G401 (cell line): ENCODE measurements at places on chromosomes 5 and 9. TPM values are rescaled to one million over a fixed set of nuclear protein-coding genes. Genes with fewer than 3 reads are reported as not detected.
A peak's percentile ranks its signal among the peaks of the same experiment; 100 is the strongest.

The GMCL2 gene
- 0.03 TPM in 1 of 2 replicates, not detected in the other for total RNA-seq

- DNase-seq = no peak
Measured at GRCh38 chr5:179530069-179530998, 20.0 kb upstream of the RUFY1 start.

DNA sequence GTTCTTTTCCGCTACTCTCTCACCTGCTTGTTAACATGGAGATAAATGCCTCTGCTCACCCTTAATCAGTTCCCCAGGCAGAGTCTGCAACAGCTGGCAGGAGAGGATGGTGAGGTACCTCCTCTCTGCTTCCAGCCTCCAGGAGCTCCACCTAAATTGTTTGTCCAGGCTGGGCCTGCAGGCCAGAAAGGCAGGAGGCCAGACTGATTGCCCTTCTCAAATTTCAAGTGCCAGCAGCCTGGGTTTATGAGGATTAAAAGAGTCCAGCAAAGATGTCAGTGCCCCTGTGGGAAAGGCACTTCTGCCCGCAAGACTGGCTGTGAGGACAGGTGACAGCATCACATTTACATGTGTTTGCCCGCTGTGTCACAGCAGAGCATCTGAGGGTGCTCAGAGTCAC is 19.8 kb downstream of the CORO2A start:
- peak; percentile 50 for DNase-seq

DNA sequence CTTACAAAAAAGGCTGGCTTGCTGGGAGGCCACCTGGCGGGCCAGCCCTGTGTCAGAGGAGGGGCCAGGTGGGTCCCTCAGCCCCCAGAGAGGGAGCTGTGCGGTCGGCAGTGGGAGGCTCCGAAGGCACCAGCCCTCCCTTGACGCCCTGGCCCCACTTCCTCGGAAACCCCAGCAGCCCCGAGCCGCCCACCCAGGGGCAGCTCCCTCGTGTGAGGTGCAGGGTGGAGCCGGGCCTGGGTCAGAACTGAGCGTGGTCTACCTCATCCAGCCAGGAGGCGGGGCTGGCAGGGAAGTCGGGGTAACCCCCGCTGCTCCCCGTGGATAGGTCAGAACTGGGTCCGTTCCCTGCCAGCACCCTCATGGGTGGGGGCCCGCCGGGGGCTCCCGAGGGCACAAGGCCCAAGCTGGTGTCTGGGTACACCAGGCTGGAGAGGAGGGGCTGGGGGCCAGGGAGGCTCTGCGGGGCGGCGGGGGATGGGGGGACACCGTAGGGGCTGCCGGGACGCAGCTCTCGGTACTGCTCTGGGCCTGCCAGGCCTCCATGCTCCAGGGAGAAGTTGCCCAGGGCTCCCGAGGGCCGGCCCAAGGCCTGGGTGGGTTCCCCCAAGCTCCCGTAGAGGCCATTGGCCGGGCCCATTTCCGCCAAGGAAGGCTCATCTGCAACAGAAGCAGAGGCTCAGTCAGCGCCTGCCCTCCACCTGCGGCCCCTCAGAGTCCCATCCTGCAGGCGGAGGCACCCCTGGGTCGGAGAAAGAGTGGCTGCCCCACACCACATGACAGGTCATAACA is 7.6 kb downstream of the LHX3 start:
- DNase-seq = no peak

DNA sequence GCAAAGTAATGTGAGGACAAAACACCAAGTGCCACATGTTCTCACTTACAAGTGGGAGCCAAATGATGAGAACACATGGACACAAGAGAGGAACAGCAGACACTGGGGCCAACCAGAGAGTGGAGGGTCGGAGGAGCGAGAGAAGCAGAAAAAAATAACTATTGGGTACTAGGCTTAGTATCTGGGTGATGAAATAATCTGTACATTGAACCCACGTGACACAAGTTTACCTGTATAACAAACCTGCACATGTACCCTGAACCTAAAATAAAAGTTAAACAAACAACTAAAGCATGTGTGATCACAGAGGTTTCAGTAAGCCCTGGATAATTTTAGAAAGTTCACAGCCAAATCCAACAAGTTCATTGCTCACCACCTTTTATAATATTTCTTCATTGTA is 160.1 kb downstream of the TENT4A start:
- DNase-seq = no peak

DNA sequence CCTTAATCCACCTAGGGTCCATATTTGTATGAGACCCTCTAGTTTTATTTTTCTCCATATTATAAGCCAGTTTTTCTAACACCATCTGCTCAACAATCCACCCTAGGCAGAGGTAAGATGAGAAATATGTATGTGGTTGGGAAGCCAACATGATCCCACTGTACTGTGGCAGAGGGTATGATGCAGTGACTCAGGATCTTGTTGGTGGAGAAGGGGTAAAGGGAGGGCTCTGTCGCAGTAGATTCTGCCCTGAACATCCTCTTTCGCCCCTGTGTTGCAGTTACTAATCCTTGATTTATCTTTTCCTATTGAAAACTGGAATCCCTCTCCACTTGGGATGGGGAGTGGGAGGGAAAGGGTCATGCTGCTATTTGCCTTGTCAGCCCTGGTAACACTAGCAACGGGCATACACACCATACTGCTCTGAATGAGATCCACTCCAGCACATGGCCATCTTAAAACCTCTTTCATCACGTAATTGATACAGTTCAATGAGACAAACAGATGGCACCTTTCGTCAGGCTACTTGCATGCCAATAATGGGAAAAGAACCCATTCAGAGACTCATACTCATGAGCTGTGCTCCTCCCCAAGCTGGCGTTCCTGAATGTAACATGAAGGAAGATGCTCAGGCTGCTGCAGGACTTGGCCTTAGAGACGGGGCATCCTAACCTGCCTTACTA is 63.0 kb downstream of the ADAMTS12 start:
- no peak for DNase-seq

The GRM6 gene
- total RNA-seq = not detected in 2 replicates
